NCI-H187 treated with DMSO at 0.1 percent for 48 hours (cell line): ENCODE measurements at places on chromosomes 3 and 15.

GRCh38 chr15:67977414-67978089 lies 76.6 kb upstream of the PIAS1 start:
- no peak for DNase-seq

- DNase-seq, result no peak
These were observed 60.4 kb downstream of the LYZL4 start for GRCh38 chr3:42349765-42350594.

DNA sequence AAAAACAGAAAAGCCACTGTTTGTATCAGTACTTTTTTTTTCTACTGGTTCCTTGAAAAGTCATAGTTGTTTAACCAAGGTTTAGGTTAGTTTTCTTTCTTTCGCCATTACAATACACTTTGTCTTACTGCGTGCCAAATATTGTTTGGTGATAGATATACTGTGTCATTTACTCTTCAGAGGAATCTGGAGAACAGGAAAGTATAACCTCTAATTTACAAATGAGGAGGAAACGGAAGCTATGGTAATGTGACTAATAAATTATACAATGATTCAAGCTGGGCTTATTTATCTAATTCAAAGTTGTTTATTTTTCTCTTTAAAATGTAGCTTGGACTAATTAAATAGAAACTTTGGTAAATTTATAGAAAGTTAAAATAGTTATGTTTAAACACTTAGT lies 96.2 kb upstream of the ROBO2 start:
- no peak for DNase-seq

GRCh38 chr3:94431876-94432570 lies 369.2 kb downstream of the NSUN3 start:
- DNase-seq, result no peak

DNA sequence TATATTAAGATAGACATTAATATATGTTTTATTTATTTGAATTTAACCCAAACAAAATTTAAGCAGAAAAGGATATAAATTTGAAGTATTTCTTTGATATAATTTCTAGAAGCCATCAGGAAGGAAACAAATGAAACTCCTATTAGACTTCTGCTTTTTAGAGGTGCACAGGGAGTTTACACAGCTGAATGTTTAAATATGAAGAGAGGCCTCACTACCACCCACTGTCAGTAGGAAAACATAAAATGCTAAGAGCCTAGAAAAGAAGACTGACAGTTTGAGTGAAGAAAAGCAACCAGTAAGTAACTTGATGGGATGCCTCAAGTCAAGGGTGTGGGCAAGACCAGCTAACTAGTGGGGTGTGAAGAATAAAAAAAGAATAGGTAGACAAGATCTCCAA lies 19.7 kb downstream of the PLSCR2 start:
- DNase-seq, result no peak
